ENCODE measurements at places on chromosomes 2 and 18.

GRCh38 chr2:230043461-230043860 lies 25.3 kb downstream of the SLC16A14 start:
- DNase-seq: no peak

- DNase-seq: no peak
These were observed 889.5 kb downstream of the EPHA4 start for GRCh38 chr2:220682616-220683015.

DNA sequence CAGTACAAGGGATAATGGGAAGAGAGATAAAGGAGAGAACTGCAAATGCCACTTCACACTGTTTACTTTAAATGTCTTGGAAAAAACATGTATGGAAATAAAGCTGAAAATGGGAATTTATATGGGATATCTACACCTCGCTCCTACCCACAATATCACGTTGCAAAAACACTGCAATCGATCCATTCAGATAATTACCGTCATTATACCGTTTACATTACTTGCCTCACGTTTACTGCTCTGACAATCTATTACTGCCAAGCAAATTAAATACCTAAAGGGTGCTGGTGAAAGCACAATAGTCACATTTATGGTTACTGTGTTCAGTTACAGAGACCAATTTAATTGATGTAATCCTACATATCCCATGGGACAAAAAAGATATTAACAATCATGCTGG lies 214.7 kb upstream of the LYPD1 start:
- DNase-seq: peak; percentile 48

DNA sequence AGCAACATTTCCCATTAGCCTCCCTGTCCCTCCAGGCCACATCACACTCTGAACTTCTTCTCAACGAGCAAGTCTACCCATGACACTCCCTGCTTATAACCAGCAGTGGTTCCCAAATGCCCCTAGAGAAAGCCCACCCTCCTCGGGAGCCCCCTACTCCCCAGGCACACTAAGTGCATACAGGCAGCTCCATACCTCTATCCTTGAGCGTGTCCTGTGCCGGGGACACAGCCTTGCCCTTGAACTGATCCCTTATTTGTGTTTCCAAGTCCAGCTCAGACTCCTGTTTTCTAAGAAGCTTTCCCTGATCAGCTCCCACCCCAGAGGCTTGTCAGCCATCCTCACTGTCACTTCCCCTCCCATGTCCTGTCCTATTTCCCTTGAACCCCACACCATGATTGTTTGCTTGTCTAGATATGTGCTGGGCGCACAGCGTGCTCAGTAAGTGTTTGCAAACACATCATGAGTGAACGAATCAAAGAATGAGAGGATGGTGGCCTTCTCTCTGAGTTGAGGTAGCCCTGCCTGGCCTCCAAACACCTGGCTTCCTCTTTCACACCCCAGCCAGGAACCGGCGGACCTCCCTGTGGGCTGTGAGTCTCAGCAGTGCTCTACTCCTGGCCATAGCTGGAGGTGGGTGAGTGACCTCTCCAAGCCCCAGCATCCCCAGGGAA lies 2.1 kb downstream of the TEX51 start:
- DNase-seq: no peak

GRCh38 chr2:177328056-177328455 lies 63.5 kb upstream of the NFE2L2 start:
- no peak for DNase-seq

DNA sequence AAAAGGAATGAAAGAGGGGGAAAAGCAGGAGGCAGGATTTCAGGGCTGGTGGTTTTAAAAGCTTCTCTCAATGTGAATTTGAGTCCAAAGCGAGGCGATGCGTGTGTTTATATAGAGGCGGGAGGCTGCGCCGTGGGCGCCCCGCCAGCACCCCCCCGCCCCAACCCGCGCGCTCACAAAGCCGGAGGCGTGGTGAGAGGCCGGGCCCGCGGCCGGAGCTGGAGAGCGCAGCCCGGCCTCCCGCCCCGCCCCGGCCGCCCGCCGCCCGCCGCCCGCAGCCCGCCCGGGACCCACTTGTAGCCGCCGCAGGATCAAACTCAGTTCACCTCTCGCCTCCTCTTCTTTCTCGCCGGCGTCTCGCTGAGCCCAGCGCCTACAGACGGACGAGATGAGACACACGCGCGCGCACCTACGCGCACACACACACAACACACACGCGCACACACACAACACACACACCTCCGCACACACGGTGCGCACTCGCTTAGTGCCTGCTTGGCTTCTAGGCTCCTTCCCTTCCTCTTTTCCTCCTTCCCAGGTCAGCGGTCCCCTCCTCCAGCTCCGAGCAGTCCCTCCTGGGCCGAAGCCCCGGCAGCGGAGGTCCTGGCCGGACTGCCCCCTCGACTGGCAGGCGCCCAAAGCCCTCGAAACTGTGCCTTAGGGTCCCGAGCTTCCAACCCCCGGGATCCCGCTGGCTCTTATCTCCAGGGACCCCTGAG lies 1.3 kb upstream of the CYP26B1 start:
- peak; percentile 65 for DNase-seq

GRCh38 chr2:96703021-96703751 lies 36.7 kb downstream of the LMAN2L start:
- no peak for DNase-seq

GRCh38 chr18:46334868-46335281 lies 230.7 kb downstream of the HAUS1 start:
- DNase-seq: peak; percentile 68

GRCh38 chr2:27262379-27263286 lies at the start of gene SLC30A3:
Gene SLC30A3, minus strand, starts transcription at chr2:27263047. Its CDS starts 141 bp downstream, at chr2:27262906.
- peak; percentile 43 for DNase-seq

GRCh38 chr18:61820882-61821281 lies 71.9 kb downstream of the RNF152 start:
- no peak for DNase-seq

GRCh38 chr2:24920098-24920808 lies at the start of gene ADCY3:
Gene ADCY3, minus strand, starts transcription at chr2:24920237. Its CDS starts 1,250 bp downstream, at chr2:24918987.
- DNase-seq: peak; percentile 66

- DNase-seq: no peak
These were observed 11.9 kb upstream of the B3GNT7 start for GRCh38 chr2:231383416-231384108.

DNA sequence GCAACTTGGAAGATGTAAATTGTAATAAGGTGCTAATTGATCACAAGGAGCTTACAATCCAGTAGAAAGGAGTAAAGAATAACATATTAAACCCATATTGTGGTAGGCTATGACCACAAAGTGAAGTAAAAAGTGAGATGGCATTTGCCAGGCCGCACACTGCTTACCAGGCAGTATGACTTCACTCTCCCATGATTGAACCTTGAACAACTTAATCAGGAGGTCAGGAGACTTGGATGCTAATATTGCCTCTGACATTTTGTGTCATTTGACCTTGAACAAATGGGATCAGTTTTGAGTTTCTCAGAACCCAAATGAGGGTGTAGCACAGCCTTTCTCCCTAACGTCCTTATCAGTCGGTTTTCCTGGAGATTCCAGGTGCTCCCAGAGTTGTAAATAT lies 44.0 kb downstream of the SLC9A2 start:
- DNase-seq: no peak

DNA sequence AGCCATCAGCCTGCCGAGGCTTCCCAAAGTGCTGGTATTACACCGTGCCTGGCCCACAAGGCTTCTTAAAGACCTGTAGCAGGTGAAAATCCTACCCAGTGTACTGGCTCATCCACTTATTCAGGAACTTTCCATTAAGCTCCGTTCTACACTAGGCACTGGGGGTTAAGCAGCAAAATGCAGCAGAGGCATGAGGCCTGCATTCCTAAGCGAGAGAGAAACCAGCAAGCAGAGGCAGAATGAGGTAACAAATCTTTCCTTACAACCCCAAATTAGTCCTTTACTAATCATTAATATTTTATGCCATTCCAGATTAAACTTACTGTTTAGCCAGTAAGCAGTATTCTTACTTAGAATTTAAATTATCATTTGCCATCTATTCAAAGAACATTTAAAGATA lies 32.8 kb downstream of the UXS1 start:
- no peak for DNase-seq

DNA sequence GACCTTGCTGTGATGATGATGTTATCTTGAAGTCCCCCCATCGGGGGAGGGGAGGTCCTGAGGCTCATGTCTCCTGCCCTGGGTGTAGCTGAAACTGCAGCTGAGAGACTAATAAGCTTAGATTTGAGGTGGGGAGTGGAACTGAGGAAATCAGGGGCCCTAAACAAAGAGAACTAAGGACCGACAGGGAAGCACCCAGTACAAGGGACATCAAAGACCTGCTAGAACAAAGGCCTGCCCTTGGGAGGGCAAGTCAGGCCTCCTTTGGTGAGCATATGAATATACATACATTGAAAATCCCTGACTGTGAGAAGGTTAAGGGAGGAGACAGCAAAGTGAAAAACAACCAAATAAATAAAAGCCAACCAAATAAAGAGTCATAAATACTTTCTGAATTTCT lies 1132.5 kb upstream of the CELF4 start:
- peak; percentile 51 for DNase-seq

GRCh38 chr2:60585276-60585675 lies 31.8 kb upstream of the BCL11A start:
- DNase-seq: no peak

GRCh38 chr2:175535631-175536030 lies 354.1 kb upstream of the ATP5MC3 start:
- DNase-seq: no peak

DNA sequence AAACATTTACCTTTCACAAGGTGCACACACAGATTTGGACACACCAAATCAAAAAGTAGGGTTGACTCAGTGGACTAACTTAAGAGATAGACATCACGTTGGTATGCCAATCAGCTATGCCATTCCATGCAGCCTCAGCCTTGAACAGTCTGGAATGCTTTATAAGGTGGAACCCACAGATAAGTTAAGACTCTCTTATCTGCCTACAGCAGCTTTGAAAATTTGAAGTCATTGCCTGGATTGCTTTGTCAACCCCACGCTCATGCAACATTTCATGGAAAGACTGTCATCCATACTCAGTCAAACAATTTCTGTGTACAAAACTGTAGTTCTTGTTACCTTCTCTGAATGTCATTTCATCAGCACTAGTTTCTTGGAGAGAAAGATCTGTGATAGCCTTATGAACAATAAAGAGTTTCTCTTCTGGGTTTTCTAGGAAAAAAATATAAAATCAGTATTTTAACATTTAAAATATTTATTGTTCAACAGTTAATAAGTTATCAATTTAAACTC lies 1.2 kb downstream of the ERMN start:
- DNase-seq: no peak

DNA sequence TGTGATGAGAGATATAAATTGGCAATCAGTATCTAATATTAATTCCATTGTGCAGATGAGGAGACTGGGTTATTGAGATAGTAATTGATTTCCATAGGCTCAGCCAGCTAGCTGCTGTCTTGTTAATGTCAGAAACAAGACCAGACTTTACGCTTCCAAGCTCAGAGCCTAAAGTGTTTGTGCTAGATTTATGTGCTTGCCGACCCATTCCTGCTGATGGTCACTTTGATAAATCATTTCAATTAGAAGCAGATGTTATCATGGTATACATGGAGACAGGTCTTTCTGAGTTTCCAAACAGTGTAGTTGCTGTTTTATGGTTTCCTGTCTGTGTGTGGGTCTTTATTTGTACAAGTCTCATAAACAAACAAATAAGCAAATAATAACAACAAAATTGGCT lies 92.8 kb downstream of the AQP4 start:
- DNase-seq: no peak

- no peak for DNase-seq
These were observed 84.5 kb upstream of the MAPRE2 start for GRCh38 chr18:34956663-34957062.

DNA sequence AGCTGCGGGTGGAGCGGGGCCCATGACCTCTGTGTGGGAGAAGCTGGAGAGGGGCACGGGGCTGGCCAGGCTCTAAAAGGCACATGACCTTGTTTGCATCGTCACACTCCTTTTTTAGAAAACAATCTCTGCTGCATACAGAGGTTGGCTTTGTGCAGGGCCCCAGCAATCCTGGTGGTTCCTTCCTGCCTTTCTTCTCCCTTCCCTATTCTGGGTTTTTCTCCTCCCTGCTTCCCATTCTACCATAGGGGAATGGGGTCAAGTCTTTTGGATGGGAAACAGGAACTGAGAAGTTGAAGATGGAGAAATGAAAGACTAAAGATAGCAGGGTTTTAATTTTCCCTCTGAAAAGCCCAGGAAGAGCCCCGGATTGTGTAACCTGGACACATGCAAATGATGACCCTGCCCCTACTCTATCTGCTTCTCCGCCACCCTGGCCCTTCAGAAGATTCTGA lies 53.9 kb downstream of the ASAP2 start:
- no peak for DNase-seq

GRCh38 chr2:233223059-233223894 lies 28.2 kb upstream of the ATG16L1 start:
- no peak for DNase-seq

DNA sequence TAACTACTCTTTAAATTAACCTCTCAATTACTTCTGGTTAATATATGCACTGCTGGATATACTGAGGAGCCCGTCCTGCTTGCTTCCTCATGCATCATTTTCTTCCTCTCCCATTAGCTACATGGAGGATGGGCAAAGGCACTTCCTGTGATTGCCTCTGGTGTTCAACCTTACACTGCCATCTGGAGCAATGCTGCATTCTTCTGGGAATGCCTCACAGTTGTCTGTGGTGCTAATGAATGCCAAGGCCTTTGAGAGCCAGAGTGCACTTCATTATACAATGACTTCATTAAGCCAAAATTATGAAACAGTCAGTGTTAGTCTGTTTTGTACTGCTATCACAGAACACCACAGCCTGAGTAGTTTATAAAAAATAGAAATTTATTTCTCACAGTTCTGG lies 134.8 kb upstream of the DOCK10 start:
- no peak for DNase-seq

DNA sequence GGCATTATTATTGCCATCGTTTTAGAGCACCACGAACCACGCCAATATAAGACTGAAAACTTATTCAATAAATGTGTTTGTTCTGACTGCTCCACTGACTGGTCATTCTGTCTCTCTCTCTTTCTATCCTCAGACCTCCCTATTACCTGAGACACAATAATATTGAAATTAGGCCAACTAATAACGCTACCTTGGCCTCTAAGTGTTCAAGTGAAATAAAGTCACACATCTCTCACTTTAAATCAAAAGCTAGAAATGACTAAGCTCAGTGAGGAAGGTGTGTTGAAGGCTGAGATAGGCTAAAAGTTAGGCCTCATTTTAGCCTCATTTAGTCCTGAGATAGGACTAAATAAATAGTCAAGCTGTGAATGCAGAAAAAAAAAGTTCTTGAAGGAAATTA lies 38.8 kb downstream of the G6PC2 start:
- DNase-seq: no peak

- DNase-seq: no peak
These were observed 602.5 kb downstream of the TSN start for GRCh38 chr2:122357998-122358397.

- DNase-seq: no peak
These were observed 99.2 kb downstream of the SLC8A1 start for GRCh38 chr2:40352703-40353099.

DNA sequence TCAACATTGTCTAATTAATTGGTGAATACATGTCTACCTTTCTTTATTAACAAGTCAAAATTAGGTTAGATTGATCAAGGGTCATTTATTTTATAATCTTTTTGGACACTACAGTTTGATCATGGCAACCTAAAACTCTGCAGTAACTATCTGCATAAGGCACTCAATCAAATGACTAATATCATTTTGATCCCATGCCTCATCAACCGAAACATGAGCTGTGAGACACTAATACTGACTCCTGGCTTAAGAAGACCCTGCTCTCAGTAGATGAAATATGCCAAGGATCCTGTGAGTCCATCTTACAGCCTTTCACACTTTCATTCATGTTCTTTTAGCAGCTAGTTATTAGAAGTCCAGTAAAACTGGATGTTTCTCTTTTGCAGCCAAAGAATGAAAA lies 169.4 kb upstream of the CAVIN2 start:
- no peak for DNase-seq

GRCh38 chr2:232795920-232796319 lies 19.6 kb upstream of the KCNJ13 start:
- no peak for DNase-seq

GRCh38 chr2:98761267-98761781 lies 30.4 kb upstream of the MGAT4A start:
- no peak for DNase-seq

Measured in NCI-H146 (cell line).